Activated T-cell treated with anti-CD3 and anti-CD28 coated beads for 1 hour (primary cell): ENCODE measurements at places on chromosomes 13 and 19.

DNA sequence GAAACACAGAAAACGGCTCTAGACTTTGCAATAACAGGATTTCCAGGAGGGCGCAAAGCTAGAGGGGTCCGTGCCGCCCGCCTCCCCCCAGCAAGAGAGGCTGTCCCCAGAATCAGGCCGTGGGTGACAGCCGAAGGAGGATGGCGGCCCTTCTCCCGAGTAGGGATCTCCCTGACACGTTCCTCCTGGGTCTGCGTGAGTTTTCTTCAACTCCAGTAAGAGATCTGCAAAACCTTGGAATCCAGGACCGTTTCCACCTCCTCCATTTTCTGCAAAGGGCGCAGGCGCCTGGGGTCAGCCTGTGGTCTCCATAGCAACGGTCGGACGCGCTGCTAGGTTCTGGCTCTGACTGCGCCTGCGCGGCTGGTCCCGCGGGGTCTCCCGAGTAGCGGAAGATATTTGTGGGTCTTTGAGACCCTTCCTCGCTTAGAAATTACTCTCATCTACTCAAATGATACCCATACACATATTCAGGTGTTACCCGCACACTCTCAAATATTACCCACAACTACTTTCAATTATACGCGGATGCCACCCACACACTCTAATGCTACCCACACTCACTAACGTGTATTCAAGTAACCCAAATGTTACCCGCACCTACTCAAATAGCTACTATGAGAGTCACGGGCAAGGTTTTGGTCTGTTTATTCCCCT is 2.1 kb downstream of the PNMA8C start:
- no peak for DNase-seq

GRCh38 chr13:42218576-42218975 is 53.4 kb upstream of the AKAP11 start:
- DNase-seq, result no peak

- no peak for DNase-seq
Observed at GRCh38 chr13:100633461-100633860, 41.1 kb downstream of the TMTC4 start.

- no peak for DNase-seq
Observed at GRCh38 chr13:75685239-75685697, 49.1 kb downstream of the LMO7 start.

DNA sequence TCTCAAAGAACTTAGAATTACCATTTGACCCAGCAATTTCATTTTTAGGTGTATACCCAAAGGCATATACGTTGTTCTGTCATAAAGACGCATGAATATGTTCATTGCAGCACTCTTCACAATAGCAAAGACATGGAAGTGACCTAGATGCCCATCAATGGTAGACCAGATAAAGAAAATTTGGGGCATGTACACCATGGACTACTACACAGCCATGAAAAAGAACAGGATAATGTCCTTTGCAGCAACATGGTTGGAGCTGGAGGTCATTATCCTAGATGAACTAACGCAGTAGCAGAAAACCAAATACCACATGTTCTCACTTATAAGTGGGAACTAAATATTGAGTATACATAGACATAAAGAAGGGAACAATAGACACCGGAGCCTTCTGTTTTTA is 20.7 kb downstream of the PAN3 start:
- DNase-seq, result no peak

GRCh38 chr13:108850691-108851090 is 221.3 kb downstream of the MYO16 start:
- DNase-seq, result no peak

GRCh38 chr13:74651121-74651520 is 516.9 kb upstream of the KLF12 start:
- no peak for DNase-seq

- no peak for DNase-seq
Observed at GRCh38 chr19:7421941-7422744, 66.7 kb downstream of the PEX11G start.

DNA sequence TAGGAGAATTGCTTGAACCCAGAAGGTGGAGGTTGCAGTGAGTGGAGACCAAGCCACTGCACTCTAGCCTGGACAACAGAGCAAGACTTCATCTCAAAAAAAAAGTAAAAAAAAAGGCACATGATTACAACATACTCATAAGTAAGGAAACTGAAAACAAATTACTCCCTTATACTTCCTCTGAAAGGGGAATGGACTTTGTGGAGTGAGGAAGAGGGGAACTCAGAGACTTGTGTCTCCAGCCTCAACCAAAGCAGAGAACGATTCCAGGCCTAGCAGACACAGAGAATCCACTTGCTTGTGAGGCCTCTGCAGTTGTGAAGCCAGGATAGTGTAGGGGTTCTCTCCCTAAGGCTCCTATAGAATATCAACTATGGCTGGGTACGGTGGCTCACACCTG is 4.3 kb upstream of the LATS2 start:
- DNase-seq, result no peak
